ENCODE measurements at places on chromosomes 4 and X.

DNA sequence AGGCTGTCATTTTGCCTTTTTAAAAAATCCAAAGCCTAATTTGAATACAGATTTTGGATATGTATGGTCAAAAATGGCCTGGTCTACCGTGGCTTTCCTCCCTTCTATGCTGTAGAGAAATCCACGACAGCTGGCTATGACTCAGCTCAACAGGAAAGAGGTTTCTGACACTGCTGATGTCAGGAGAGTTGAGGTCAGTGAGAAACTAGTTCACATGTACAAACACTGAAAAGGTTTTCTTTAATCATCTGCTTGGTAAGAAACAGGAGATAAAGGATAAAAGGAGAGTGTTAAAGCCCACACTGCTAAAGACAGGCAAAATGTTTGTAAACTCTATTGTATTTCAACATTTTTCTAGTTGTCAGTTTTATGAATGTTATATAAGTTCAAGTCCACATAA lies 113.9 kb downstream of the NYX start:
- DNase-seq = no peak

- no peak for DNase-seq
Observed at GRCh38 chrX:136376713-136377112, 76.0 kb downstream of the ADGRG4 start.

DNA sequence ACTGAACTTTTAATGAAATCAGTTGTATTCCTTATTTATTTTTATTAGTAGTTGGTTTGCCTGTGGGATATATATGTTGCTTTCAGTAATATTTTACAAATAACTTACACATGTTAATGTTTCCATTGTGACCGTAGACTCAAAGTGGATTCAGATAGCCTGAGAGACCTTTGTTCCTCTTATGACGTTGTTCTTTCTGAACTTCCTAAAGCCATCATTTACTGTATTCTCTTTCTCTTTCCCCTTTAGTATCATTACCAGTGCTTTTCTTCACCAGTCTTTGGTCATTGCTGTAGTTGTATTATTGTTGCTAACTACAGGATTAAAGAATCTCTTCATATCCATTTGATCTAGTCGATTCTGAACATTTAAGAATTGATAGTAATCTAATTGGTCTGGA lies 4.3 kb downstream of the STIM2 start:
- no peak for DNase-seq

- DNase-seq = no peak
Observed at GRCh38 chr4:109657854-109658418, 45.3 kb downstream of the CASP6 start.

GRCh38 chrX:131729295-131729694 lies 185.4 kb downstream of the OR13H1 start:
- DNase-seq = no peak

DNA sequence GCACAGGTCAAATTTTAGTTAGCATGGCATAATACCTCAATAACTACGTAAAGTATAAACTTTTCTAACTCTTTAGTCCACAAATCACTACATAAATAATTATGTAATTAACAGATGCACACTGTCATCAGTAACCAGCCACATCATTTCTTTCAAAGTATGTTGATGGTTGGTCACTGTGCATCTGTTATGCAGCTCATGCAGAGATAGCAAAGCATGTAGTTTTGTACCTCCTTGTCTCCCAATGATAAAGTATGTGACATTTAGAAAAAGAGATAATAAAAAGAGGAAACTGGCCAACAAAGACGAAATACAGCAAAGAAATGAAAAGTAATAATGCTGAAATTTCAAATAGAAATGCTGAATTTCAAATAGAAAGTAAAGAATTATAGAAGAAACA lies 2.9 kb downstream of the LAMTOR3 start:
- no peak for DNase-seq

DNA sequence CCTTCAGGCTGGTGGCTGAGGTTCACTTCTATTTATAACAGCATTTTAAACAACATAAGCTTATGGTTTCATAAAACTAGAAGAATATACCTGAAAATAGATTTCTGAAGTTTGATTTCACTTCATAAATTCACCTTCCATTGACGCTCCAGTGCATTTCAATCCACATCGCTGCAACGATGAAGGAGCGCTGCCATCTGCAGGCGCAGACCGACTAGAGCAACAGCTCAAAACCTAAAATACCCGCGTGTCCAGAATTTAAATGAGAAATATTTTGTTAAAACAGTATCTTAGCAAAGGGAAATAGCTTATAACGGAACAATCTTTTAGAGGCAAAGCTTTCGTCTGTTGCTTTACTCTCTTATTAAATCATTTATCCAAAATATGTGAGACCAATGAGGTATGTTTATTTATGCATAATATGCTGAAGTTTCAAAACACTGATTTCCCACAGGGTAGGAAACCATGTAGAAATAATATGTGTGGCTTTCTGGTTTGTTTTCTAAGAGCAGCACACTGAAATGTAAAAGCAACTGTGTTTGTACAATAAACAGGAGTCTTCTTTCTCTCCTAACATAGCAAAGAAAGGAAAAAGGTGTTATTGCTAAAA lies 816.4 kb upstream of the FRG1 start:
- peak; percentile 45 for DNase-seq

- DNase-seq = no peak
Observed at GRCh38 chrX:19870206-19870605, 17.2 kb downstream of the SH3KBP1 start.
